ENCODE measurements at places on chromosomes 7 and 10.

DNA sequence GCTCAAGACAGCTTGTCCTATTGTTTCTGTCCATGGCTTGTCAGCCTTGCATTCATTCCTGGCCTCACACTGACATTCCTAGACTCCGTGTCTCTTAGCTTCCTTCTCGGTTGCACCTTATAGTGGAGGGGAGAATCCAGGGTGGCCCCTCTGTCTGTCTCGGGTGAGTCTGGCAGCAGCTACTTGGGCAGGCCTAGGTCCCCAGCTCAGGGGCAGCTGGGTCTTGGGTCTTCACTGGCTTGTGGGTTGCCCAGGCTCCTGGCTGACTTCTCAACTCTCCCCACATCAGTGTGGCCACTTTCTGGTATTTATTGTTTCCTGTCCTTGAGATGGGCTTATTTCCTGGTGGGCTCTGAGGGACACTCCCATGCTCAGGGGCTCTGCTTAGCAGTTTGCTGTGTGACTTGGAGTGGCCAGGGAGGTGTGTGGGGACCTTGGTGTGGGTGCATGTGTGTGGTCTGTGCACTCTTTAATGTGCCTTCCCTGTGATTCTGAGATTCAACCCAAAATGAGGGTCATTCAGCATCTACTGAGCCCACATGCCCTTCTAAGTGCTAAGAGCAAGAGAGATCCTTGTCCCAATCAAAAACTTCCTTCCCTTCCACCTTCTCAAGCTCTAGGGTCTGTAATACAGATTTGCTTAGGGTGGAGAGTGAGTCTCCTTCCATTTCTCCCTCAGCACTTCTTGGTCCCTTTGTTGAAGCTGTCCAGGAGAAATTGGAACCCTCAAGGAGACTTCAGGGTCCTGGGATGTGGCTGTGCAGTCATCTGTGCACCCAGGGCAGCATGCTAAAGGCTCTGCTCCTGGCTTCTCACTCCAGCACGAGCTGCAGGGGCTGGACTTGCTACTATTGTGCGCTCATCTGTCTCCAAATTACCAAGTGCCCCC, 20.1 kb downstream of the UPP1 start:
- DNase-seq: no peak

- DNase-seq: no peak
Measured at GRCh38 chr10:26483554-26483953, 45.4 kb downstream of the APBB1IP start.

DNA sequence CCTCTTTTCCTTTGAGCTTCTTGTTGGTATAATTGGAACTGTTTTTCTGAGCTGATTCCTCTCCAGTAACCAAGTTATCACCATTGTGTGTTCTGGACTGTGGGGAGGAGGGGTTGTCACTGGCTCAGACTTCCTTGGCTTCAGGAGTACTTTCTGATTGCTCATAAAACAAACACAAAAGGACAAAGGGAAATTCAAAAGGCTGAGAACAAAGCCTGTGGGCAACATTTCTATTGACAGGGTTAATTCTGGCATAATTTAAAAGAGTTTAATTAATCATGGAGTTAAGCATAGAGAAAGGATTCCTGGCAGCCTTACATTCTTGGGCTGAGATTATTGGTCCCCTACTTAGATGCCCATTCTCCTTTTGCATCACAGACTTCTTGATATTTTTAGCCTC, 222.9 kb upstream of the KMT2E start:
- no peak for DNase-seq

- no peak for DNase-seq
Measured at GRCh38 chr7:126362746-126363145, 890.0 kb downstream of the GRM8 start.

- DNase-seq: no peak
Measured at GRCh38 chr10:47452495-47453140, 31.3 kb downstream of the ANXA8 start.

DNA sequence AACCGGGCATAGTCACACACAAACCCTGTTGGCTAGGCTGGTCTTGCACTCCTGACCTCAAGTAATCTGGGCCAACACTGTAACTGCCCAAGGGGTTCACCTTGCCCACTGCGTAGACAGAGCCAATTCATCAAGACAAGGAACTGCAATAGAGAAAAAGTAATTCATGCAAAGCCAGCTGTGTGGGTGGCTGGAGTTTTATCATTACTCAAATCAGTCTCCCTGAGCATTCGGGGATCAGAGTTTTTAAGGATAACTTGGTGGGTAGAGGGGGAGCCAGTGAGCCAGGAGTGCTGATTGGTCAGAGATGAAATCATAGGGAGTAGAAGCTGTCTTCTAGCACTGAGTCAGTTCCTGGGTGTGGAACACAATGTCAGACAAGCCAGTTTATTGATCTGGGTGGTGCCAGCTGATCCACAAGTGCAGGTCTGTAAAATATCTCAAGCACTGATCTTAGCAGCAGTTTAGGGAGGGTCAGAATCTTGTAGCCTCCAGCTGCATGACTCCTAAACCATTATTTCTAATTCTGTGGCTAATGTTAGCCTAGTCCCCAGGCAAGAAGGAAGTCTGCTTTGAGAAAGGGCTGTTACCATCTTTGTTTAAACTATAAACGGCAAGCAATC, 15.6 kb upstream of the FXYD4 start:
- DNase-seq: no peak

- no peak for DNase-seq
Measured at GRCh38 chr7:69778138-69778537, 179.9 kb downstream of the AUTS2 start.

- no peak for DNase-seq
Measured at GRCh38 chr7:134662166-134662870, 15.7 kb downstream of the BPGM start.

DNA sequence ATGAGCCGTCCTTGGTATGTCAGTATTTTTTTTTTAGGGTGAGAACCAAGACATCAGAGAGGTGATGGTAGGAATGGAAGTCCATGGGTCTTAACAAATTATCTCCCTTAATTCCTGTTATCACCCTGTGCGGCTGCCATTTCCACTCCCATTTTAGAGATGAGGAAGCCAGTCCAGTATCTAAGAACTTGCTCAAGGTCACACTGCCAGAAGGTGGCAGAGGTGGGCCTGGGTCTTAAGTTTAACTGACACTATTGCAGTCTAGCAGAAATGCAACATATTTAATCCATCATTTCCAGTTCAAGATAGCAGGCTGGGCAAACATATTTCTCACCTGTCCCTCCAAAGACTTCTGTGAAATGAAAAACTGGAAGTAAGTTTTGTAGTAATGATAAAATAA, 108.3 kb downstream of the GLI3 start:
- DNase-seq: no peak

GRCh38 chr10:48580236-48580635, 24.6 kb downstream of the ARHGAP22 start:
- DNase-seq: no peak

DNA sequence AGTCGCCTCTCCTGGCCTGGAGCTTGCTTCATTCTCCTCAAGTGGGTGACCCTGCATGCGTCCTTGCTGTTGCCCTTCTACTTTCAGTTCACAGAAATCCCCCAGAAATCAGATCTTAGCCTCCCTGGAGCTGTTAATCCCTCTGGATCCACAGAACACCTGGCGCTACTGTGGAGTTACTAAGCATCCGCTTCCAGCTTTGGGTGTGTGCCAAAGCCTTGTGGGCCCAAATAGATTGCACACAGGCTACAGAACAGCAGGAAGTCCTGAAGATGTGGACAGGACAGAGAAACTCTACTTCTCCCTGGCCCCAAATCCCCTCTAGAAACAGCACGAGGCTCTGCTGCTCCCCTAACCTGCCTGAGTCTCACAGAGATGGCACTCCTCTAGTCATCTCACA, 36.6 kb upstream of the PDLIM1 start:
- no peak for DNase-seq

DNA sequence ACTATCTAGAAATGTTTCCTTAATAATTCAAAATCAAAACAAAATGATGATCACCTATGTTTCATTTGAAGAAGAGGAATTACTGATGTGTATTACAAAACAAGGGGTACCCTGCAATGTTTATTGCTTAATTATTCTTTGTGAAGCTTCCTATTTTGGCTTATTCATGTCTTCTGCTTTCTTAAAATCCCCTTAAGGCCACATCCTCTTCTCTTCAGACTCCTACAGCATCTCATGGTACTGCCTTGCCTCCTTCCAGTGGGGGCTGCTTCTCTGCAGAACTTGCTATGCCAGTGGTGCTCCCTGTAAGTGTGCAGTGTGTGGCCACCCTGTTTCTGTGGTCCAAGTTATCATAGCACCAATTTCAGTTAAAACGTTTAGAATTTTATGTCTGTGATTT, 35.0 kb downstream of the CCDC146 start:
- DNase-seq: no peak

- DNase-seq: peak; percentile 5
Measured at GRCh38 chr7:109020251-109020650, 450.6 kb downstream of the DNAJB9 start.

DNA sequence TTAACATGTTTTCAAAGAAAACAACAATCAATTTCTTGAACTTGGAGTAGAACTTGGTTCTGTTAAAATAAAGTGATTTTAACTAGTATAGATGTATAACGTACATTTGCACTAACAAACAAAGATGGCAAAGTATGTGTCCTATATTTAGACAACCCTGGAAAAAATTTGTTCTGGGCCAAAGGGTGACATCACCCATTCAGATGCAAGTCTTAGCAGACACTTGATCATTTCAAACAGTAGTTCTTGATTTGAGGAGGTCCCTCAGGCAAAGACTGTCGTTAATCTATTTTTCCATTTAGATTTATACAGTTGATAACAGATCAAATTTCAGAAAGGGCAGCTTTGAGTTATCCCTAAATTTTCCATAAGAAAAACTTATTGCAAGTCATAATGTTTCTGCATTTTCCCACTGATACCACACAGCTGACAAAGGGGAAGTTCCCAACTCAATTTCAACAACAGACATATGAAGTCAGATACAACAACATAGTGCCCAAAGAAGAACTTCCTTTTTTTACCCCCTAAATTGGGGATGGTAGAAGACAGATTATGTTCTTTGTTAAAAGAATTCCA, 5.2 kb downstream of the NMT2 start:
- DNase-seq: no peak

DNA sequence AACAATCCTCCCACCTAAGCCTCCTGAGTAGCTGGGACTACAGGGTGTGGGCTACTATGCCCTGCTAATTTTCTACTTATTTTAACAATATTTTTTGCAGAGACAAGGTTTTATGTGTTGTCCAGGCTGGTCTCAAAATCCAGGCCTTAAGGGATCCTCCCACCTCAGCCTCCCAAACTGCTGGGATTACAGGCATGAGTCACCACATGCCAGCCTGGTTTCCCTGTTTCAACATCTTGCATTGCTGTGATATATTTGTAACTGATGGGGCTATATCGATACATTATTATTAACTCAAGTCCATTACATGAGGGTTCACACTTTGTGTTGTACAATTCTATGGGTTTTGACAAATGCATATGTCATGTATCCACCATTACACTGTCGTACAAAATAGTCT, 41.9 kb upstream of the OGDHL start:
- DNase-seq: no peak

DNA sequence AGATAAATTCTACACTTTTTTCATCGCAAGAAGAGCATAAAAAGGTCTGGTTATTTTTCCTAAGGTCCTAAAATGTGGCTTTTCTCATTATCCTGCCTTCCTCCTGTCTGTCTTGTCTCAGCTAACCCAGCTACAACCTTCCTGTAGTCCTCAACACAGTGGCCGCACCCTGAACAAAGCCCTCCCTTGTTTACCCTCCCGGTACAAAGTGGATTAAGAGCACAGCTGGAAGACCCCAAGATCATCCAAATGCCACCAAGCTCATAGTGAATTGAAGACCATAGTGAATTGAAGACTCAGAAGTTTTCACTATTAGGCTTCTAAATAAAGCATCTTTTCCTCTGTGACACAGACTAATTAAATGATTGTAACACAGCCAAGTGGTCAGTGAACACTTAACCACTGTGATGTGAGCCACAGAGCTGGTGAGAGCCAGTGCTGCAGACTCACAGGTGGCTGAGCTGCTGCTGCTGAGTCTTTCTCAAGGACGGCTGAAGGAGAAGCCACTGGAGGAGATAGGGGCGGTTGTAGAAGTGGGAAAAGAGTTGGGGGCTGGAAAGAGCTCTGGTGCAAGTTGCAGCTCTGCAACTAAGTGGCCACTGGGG, 123.6 kb downstream of the ATXN7L1 start:
- no peak for DNase-seq

All from right lung (tissue), 10 donors.